ENCODE measurements at places on chromosomes 5 and 9. TPM values are rescaled to one million over a fixed set of nuclear protein-coding genes. Genes with fewer than 3 reads are reported as not detected.

MLANA gene
- not detected for total RNA-seq

PCDHA9 gene
- total RNA-seq = not detected

PFN3 gene
- total RNA-seq = not detected

SAXO1 gene
- total RNA-seq = not detected

CAMK2A gene
- 0.45 TPM for total RNA-seq

TAF11L10 gene
- total RNA-seq = not detected

CCDC192 gene
- not detected for total RNA-seq

Data from bronchus fibroblast of lung (primary cell).